Temporal lobe (tissue), 4 donors: ENCODE measurements at places on chromosomes 16 and 17. TPM values are rescaled to one million over a fixed set of nuclear protein-coding genes. Genes with fewer than 3 reads are reported as not detected.

Gene TTLL6
- total RNA-seq, result 0.25 TPM

Gene PIK3R5
- total RNA-seq, result 0.49 TPM

Gene DDX52
- total RNA-seq, result 21.4 TPM

Gene CBFA2T3
- 2.5 TPM for total RNA-seq

Gene TP53I13
- total RNA-seq, result 4.4 TPM

Gene FAM83G
- total RNA-seq, result 0.25 TPM

Gene C17orf58
- total RNA-seq, result 23.4 TPM

Gene NPIPB2
- total RNA-seq, result 3.9 TPM

Gene WNK4
- 0.74 TPM for total RNA-seq

Gene MLX
- 14.8 TPM for total RNA-seq

Gene FLYWCH1
- total RNA-seq, result 19.4 TPM

Gene TIGD7
- total RNA-seq, result 21.4 TPM

Gene PDILT
- total RNA-seq, result not detected

Gene HELZ
- 60.2 TPM for total RNA-seq

Gene SLC5A10
- not detected for total RNA-seq

Gene NF1
- total RNA-seq, result 124 TPM

Gene LGALS9C
- not detected for total RNA-seq

Gene CDR2L
- total RNA-seq, result 5.9 TPM
